ENCODE measurements at places on chromosomes 2 and 18.

DNA sequence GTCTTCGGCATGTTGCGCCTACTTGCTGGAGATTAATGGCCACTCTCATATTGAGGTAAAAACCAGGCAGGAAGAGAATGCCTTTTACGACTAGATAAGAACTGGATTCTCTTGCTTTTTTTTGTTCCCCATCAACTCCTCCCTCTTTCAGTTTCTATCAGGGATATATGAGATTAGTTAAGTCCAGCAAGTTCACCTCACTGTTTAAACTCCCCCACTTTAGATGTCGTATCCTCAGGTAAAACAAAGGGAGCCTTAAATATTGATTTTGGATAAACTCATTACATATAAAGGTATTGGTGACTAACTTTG, 98.4 kb downstream of the PLEKHM3 start:
- DNase-seq: no peak

GRCh38 chr2:46845542-46846486, 69.8 kb downstream of the MCFD2 start:
- DNase-seq: no peak

- DNase-seq: no peak
Measured at GRCh38 chr2:73089270-73090030, 17.9 kb upstream of the SFXN5 start.

DNA sequence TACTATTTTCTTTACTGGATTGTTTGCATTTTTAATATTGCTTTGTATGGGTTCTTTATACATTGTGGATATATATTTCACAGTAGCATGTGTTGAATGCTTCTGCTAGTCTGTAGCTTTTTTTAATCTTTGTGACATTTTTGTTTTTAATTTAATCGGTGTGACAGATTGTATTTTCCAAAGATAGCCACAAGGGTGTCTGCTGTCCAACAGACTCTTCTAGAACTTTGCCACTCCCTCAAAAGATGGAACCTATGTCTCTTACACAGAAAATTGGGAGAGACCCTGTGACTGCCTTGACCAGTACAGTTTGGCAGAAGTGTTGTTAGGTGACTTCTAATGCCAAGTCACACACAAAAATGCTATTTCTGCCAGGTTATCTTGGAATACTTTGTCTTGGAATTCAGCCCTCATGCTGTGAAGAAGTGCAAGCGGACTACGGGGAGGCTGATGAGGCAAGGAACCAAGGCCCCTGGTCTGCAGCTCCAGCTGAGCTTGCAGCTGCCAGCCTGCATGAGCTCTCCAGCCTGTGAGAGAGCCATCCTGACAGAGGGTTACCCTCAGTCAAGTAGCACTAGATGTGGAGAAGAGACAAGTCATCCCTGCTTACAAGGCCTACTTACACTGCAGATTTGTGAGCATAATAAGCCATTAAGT, 110.8 kb downstream of the TDRD15 start:
- no peak for DNase-seq

DNA sequence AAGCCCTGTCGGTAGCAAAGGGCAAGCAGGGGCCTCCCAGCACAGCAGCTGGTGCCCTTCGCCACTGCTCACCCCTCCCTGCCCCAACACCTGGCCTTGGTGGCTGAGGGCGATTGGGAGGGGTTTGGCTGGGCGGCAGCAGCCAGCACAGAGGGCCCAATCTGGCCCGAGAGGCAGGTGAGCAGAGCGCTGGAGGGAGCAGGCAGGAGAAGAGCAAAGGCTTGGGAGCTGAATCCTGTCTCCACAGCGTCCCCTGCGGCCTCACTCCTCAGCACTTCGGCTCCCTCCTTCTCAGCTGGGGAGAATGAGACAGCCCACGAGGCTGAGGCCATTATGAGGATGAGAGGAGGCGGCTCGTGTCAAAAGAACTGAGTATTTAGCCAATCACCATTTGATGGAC, 74.9 kb upstream of the TAF1B start:
- DNase-seq: no peak

- no peak for DNase-seq
Measured at GRCh38 chr2:39380525-39381150, 56.4 kb downstream of the MAP4K3 start.

DNA sequence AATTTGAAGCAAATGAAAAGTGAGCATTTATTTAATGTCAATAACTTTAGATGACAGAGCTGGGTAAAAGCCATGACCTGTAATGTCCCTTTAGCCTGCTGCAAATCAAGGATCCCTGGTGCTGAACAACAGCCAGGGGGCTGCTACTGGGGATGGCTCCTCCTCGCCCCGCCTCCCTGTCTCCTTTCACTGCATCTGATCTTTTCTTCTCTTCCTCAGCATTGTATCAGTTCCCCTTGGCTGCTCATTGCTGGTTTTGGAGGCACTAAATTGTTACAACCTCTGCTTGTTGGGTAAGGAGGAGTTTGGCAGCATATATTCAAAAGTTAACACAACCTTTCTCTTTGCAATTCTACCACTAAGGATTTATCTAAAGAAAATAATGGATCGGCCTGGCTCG, 236.3 kb upstream of the ID2 start:
- DNase-seq: no peak

GRCh38 chr18:31102941-31103340, 720 bp upstream of the DSC2 start:
- no peak for DNase-seq

DNA sequence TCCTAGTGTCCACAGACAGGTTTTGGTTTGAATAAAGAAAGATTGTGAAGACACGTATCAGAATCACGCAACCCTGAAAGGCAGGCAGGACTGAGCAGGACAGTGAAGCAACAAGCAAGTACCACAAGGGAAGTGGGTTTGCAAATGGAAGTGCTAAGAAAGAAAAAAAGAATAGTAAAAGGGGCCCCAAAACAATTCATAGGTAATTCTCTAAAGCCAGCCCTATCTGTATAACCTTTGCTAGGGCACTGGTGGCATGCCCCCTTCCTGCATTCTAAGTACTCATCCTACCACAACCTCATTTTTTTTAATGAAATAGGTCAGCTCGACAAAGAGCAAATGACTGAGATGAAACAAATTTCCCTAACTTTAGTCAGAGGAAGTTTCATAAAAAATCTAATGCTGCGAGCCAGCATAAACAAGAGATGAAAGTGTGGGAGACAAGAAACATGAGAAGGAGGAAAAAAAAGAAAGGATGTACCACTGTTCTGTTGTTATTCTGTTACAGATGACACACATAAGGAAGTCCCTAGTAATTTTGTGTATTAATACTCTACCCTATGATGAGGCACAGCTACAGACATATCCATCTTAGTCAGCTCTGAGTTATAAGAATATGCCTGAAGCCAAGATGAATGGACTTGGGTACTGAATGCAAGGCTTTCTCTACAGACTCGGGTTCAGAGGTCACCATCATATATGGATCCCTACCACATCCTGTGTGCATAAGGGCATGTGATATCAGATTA, 32.2 kb downstream of the IKZF2 start:
- peak; percentile 20 for DNase-seq

DNA sequence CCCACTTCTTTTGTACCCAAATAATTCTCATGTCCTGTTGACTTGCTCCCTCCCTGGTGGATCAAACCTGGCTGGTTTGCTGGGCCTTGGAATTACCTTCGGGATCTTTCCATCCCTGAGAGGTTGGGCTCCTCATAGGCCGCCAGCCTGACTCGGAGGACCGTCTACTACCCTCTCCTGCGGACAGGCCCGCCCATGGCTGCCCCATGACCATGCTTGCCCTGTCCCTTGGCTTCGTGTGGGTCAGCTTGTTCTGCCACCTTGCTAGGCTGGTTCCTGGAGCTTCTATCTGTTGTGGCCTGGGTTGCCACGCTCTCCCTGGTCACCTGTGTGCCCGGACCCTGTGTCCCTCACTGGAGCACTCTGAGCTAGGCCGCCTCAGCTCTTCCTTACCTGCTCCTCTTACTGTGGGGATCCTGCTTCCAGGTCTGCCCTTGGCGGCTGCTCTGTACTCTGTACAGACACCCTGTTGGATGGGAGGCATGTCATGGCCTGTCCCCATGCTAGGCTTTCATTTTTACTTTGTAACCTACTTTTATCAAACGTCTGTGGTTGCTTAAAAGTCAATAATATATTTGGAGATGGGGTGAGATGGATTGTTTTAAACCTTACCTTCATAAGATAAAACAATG, 29.7 kb upstream of the FHL2 start:
- no peak for DNase-seq

DNA sequence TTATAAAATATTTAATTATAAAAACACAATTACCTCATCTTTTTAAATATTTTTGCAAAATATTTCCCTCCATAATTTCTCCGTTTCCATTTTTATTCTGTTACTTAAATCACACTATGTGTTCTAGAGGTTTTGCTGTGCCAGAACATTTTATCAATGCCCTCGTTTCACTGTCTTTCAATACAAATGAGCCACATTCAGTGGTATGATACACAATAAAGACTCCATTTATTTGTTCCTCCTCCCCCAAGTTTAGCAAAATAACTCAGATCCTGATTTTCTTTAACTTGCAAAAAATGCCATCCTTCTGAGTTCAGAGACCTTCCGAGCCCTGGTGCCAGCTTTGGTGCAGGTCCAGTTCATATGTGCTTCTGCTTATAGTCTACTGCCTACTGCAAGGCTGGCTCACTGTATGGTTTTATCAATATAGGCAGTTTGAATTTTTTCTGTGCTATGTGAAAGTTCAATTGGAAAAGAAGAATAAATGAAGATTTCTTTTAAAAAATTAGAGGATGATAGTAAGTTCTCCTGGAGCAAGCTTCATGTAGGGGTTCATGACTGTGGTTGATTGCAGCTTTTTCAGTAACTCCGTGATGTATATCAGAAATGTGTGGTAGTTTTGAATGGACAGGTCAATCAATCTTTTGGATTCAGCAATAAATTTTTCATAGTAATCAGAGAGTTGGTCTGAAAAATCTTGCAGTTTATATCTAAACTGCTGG, 42.5 kb downstream of the APOB start:
- DNase-seq: no peak

- no peak for DNase-seq
Measured at GRCh38 chr2:28649481-28650265, 102.0 kb upstream of the PPP1CB start.

GRCh38 chr2:231743376-231744116, 35.2 kb downstream of the PTMA start:
- DNase-seq: no peak

- DNase-seq: no peak
Measured at GRCh38 chr2:84515788-84516187, 510 bp upstream of the DNAH6 start.

DNA sequence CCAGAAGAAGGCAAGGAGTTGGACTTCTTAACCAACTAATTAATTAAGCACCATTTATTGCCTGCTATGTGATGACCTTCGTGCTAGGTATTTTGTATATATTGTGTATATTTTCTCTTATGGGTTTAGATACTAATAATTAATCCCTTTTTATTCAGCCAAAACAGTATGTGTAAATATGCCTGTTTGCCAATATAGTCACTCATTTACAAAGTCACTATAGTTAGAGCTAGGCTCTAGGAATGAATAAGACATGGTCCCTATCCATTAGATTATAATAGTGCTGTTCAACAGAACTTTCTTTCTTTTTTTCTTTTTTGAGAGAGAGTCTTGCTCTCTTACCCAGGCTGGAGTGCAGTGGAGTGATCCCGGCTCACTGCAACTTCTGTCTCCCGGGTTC, 51.4 kb downstream of the GREB1L start:
- DNase-seq: no peak

- no peak for DNase-seq
Measured at GRCh38 chr18:68241881-68242280, 473.0 kb downstream of the TMX3 start.

- no peak for DNase-seq
Measured at GRCh38 chr18:76699923-76700322, 122.4 kb upstream of the ZNF236 start.

GRCh38 chr2:39107724-39108273, 13.1 kb downstream of the SOS1 start:
- no peak for DNase-seq

GRCh38 chr18:48739266-48740067, 200.6 kb downstream of the CTIF start:
- no peak for DNase-seq

DNA sequence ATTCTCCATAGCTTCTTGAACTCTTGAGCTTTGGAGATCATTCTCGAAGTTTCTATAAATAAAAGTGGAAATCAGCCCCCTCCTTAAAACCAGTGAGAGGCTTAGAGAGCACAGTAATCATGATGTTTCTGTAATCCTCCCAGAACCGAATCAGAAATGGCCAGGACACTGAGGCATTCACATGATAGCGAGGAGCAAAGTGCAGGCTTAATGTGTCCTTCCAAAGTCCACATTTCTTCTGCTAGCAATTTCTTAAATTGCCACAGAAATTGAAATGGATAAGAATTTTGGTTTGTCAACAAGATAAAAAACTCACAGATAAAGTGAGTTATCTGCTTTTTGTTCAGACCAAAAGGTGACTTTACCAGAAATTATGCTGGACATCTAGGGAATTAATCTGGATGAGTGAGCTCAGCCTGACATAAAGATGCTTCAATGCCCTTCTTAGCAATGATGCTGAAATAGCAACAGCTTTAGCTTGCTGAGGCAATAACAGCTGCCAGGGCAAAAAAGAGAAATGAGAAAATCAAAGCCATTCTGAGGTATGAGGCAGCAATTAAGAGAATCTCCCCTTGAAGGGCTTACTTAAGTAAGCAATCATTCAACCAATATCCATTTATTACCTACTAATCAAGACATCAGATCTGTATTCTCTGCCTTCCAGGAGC, 82.4 kb upstream of the PHLPP1 start:
- no peak for DNase-seq

GRCh38 chr18:33440060-33441043, at the start of gene CCDC178:
CCDC178 (minus strand) TSS chr18:33440721; CDS start chr18:33412088, 28,633 bp downstream.
- no peak for DNase-seq

- DNase-seq: peak; percentile 8
Measured at GRCh38 chr2:128320906-128321771, 2.5 kb upstream of the HS6ST1 start.

DNA sequence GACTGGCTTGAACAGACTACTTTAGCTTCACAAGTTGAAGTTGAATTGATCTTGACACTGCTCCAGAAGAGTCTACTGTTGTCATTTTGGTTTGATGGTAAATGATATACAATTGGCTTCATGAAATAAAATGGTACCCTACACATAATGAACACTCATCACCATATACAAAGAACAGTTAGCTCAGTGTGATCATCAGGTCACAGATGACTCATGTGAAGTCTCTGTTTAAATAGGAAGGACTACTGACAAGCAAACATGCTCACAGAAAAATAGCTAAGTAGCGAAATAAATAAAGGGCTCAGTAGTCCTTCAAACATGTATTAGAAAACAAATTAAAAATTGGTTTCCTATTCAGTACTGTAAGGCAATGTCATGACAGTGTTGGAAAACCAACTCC, 96.2 kb downstream of the MEIS1 start:
- no peak for DNase-seq

DNA sequence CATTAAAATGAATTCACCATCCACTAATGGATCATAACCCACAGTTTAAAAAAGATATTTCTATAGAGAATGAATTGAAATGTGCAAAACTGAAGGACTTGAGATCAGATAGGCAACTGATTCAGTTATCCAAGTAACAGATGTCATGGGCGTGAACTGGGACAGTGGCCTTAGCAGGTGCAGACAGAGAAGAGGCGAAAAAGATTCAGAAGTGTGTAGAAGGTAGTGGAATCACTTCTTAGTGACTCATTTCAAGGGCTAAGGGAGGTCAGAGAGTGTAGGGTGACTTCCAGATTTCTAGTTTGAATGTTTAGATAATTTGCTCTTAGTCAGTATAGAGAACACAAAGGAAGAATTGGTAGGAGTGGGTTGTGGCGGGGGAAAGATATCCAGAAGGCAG, 79.7 kb downstream of the EHBP1 start:
- peak; percentile 6 for DNase-seq

- DNase-seq: no peak
Measured at GRCh38 chr2:149720615-149721014, 133.0 kb upstream of the MMADHC start.

- DNase-seq: no peak
Measured at GRCh38 chr2:172749388-172749787, 13.7 kb downstream of the RAPGEF4 start.
